Ovary (tissue), 10 donors: ENCODE measurements at places on chromosomes 5 and 9. TPM values are rescaled to one million over a fixed set of nuclear protein-coding genes. Genes with fewer than 3 reads are reported as not detected.

The CTSV gene
- 0.69 TPM for total RNA-seq

The ELOVL7 gene
- total RNA-seq, result 0.60 TPM

The TAF1L gene
- total RNA-seq, result not detected

The SHB gene
- total RNA-seq, result 9.3 TPM

The ARSI gene
- total RNA-seq, result 0.15 TPM

The SPINK5 gene
- total RNA-seq, result not detected

The CDH9 gene
- total RNA-seq, result not detected

The BAAT gene
- not detected for total RNA-seq

- peak; percentile 57 for DNase-seq
- peak overlapping the region; percentile 55 for H3K4me3 ChIP-seq
- no peaks in the 10 kb centered on the region for H3K36me3 ChIP-seq
- peak overlapping the region; percentile 0 for H3K27ac ChIP-seq
Measured at GRCh38 chr9:134136118-134136995, 475 bp downstream of the WDR5 start.

- DNase-seq, result no peak
- H3K4me3 ChIP-seq, result no peak overlapping the region
- H3K4me1 ChIP-seq, result no peaks in the 10 kb centered on the region
- no peaks in the 10 kb centered on the region for H3K36me3 ChIP-seq
- no peaks in the 10 kb centered on the region for H3K27me3 ChIP-seq
Measured at GRCh38 chr9:116899337-116900006, 212.4 kb downstream of the TRIM32 start.

DNA sequence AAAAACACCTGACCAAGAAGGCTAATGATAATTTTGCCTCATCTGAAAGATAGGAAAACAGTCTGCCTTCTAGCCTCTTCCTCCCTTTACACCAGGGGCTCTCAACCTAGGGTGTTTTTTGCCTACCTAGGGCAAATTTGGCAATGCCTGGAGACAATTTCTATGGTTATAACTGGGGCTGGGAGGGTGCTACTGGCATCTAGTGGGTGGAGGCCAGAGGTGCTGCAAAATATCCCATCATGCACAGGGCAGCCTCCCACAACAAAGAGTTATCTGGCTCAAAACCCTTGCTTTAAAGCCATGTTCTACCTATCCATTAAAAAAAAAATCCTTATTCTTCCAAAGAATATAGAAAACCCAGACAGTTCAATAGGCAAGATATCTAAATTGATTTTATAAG is 45.0 kb upstream of the NR3C1 start:
- H3K4me3 ChIP-seq, result no peak overlapping the region
- H3K36me3 ChIP-seq, result no peaks in the 10 kb centered on the region
- H3K27me3 ChIP-seq, result no peaks in the 10 kb centered on the region
- no peak overlapping the region for H3K27ac ChIP-seq
- no peak for DNase-seq

- peaks cover 8% of the 10 kb centered on the region for H3K4me1 ChIP-seq
- H3K4me3 ChIP-seq, result no peak overlapping the region
- H3K36me3 ChIP-seq, result no peaks in the 10 kb centered on the region
Measured at GRCh38 chr9:86971742-86972141, 24.4 kb upstream of the GAS1 start.

GRCh38 chr5:68886814-68887213 is 207.0 kb upstream of the SLC30A5 start:
- DNase-seq, result no peak
- H3K27me3 ChIP-seq, result no peaks in the 10 kb centered on the region
- no peaks in the 10 kb centered on the region for H3K4me1 ChIP-seq
- no peak overlapping the region for H3K4me3 ChIP-seq
- no peak overlapping the region for H3K27ac ChIP-seq

DNA sequence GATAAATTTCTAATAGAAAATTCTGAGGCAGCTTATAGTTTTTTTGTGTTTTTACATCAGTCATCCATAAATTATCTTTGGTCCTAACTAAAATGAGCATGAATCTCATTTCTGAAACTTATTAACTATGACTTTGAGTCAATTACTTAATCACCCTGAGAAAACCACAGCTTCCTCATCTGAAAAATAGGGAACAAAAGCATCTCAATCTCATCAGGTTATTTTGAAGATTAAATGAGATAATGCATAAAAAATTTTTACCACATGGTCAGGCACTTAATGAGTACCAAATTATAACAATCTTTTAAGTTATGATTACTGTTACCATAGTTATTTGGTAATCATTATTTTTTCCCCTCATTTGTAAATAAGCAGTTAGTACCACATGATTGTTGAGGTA is 279.1 kb downstream of the MAST4 start:
- H3K4me3 ChIP-seq, result no peak overlapping the region
- no peaks in the 10 kb centered on the region for H3K27me3 ChIP-seq
- no peaks in the 10 kb centered on the region for H3K36me3 ChIP-seq
- no peak for DNase-seq
- H3K4me1 ChIP-seq, result no peaks in the 10 kb centered on the region
- H3K27ac ChIP-seq, result no peak overlapping the region

- DNase-seq, result no peak
- H3K4me3 ChIP-seq, result no peak overlapping the region
- H3K27ac ChIP-seq, result no peak overlapping the region
- no peaks in the 10 kb centered on the region for H3K36me3 ChIP-seq
- H3K27me3 ChIP-seq, result no peaks in the 10 kb centered on the region
Measured at GRCh38 chr5:30347858-30348257, 845.6 kb upstream of the CDH6 start.

GRCh38 chr5:164002628-164003027 is 497.2 kb downstream of the MAT2B start:
- H3K27ac ChIP-seq, result no peak overlapping the region
- H3K4me3 ChIP-seq, result no peak overlapping the region
- no peaks in the 10 kb centered on the region for H3K4me1 ChIP-seq
- H3K36me3 ChIP-seq, result no peaks in the 10 kb centered on the region

DNA sequence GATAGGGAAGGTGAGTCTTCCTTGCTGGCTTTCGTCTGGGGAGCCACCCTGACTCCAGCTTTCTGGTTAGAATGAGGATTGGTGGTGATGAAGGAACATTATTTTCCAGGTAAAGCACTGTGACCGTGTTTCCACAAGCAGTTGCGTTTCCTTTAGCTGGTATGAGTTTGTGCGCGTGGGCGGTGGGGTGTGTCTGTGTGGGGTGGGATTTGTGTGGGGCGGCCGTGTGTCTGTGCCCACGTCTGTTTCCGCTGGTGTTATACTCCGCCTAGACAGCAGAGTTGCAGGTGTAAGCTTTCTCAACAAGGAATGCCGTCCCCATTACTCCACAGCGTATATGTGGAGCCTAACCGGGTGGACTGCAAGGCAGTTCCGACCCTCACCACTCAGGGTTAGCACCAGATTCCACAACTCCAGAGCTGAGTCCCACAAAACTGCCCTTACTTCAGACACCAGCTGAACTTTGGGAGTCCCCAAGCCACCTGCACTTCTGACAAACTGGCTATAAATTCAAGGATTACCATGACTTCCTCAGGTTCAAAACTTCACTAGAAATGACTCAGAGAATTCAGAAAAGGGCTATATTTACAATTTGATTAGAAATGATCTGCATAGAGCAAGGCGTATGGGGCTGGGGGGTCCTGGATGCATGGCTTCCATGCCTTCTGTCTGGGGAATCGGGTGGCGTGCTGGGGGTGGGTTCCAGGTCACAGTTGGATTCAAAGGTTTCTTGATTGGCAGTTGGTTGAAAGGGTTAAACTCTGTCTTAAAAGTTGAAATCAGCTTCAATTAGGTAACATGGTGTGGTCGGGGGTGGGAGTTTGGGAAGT is 29.8 kb downstream of the PROP1 start:
- no peaks in the 10 kb centered on the region for H3K36me3 ChIP-seq
- DNase-seq, result no peak
- H3K27me3 ChIP-seq, result no peaks in the 10 kb centered on the region
- peaks cover 1% of the 10 kb centered on the region for H3K4me1 ChIP-seq
- H3K27ac ChIP-seq, result no peak overlapping the region

DNA sequence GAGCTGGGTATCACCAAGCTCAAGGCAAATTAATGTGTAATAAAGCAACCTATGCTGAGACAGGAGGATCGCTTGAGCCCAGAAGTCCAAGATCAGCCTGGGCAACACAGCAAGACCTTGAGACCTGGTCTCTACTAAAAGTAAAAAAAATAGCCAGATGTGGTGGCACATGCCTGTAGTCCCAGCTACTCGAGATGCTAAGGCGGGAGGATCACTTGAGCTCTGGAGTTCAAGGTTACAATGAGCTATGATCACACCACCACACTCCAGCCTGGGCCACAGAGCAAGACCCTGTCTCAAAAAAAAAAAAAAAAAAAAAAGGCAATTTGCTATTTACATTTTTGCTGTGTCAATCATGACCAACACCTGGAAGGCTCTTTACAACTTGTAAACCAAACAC is 5.2 kb downstream of the STRBP start:
- no peak for DNase-seq
- no peaks in the 10 kb centered on the region for H3K4me1 ChIP-seq
- no peaks in the 10 kb centered on the region for H3K27me3 ChIP-seq
- H3K4me3 ChIP-seq, result no peak overlapping the region

DNA sequence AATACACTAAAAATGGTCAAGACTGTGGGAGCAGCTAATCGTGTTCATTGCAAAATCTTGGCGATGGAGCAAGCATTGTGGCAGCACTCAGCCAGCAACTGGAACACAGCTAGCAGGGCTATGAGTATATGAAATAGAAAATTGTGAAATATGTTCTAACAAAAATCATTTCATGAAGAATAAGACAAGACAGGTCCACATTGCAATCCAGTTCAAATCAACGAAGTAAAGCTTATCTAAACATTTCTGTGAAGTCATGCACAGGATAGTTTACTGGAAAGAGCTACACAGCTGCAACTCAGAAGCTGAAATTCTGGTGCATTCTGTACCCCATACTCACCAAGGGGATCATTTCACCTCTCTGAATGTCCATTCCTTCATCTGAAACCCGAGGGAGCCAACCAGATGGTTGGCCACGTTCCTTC is 5.3 kb upstream of the NFIL3 start:
- H3K4me1 ChIP-seq, result no peaks in the 10 kb centered on the region
- no peak overlapping the region for H3K27ac ChIP-seq
- no peak for DNase-seq
- H3K36me3 ChIP-seq, result no peaks in the 10 kb centered on the region
- no peaks in the 10 kb centered on the region for H3K27me3 ChIP-seq

DNA sequence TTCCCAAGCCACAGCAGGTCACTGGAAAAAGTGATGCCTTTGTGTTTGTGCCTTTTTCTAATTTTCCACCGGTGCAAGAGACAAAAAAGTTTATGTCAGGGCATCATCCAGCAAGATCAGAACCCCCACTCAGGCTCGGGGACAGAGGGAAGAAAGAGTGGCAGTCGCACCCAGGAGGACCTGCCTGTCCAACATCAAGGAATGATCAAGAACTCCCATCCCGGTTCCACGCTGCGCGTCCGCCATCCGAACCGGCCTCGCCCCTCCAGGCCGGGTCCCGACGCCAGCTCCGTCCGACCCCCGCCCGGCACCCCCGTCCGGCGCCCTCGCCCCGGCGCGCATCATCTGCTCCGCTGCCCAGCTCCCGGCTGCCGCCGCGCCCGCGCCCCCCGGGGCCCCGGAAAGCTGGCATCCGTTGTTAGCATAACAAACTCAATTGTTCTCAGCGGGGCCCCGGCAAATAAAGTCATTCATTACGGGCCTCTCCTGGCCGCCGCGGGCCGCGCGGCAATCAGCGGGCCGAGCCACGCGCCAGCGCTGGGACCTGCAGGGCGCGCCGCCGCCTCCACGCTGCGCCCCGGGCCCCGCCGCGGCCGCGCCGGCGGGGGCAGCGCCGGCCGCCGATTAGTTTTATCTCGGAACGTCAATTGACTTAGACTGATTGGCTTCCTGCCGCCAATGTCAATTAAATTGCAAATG is 48.1 kb downstream of the PAX5 start:
- no peaks in the 10 kb centered on the region for H3K36me3 ChIP-seq
- no peaks in the 10 kb centered on the region for H3K27me3 ChIP-seq
- DNase-seq, result no peak
- H3K4me1 ChIP-seq, result no peaks in the 10 kb centered on the region

DNA sequence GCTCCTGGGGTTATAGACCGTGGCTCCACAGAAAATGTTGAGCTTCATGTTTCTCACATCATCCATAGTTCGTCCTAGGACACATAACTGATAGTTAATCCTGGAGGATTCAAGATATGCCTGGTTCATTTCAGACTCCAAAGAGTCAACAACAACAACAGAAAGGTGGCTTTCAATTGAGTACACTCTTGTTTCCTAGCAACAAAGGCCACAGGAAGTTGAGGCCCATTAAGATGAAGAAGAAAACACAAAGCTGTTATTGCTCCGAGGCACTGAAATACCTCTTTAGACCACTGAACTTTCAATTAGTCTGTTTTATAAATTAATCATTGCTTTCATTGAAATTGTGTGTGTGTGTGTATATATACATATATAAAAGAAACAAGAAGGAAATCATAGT is 154.5 kb downstream of the YIPF5 start:
- H3K27ac ChIP-seq, result no peak overlapping the region
- H3K27me3 ChIP-seq, result no peaks in the 10 kb centered on the region
- H3K4me3 ChIP-seq, result no peak overlapping the region
- no peaks in the 10 kb centered on the region for H3K36me3 ChIP-seq
- no peak for DNase-seq

GRCh38 chr9:13110766-13111417 is 168.6 kb downstream of the MPDZ start:
- DNase-seq, result peak; percentile 44
- no peaks in the 10 kb centered on the region for H3K36me3 ChIP-seq
- H3K4me1 ChIP-seq, result no peaks in the 10 kb centered on the region
- H3K27ac ChIP-seq, result no peak overlapping the region
- no peak overlapping the region for H3K4me3 ChIP-seq

- H3K36me3 ChIP-seq, result no peaks in the 10 kb centered on the region
- H3K27ac ChIP-seq, result no peak overlapping the region
- no peak overlapping the region for H3K4me3 ChIP-seq
- no peaks in the 10 kb centered on the region for H3K27me3 ChIP-seq
- DNase-seq, result no peak
- no peaks in the 10 kb centered on the region for H3K4me1 ChIP-seq
Measured at GRCh38 chr5:67827541-67827940, 388.0 kb upstream of the PIK3R1 start.

DNA sequence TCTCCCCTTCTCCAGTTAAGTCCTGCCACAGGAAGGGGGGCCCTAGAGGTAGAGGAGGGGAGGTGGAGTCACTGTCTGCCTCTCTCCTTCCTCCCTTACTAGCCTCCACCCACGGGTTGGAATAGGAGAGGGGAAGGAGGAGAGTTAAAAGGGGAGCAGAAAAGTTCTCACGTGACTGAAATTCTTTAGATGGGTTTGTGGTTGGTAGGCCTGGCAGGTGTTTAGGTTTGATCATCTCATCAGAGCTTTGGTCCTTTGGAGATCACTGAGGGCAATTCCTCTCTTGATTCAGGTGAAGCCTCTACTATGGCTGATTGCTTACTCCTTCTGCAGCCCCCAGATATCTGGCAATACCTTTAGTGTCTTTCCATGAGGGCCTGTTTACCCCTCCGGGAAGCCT is 24.9 kb upstream of the C5orf63 start:
- no peak overlapping the region for H3K27ac ChIP-seq
- H3K4me1 ChIP-seq, result peaks cover 1% of the 10 kb centered on the region

DNA sequence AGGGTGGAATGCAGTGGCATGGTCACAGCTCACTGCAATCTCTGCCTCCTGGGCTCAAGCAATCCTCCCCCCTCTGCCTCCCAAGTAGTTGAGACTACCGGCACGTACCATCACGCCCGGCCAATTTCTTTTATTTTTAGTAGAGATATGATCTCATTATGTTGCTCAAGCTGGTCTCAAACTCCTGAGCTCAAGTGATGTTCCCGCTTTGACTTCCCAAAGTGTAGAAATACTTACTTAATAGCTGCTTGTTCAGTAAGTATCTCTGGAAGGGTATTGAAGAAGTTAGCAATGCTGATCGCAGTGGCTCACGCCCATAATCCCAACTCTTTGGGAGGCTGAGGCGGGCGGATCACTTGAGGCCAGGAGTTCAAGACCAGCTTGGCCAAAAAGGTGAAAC is 35.7 kb upstream of the PLIN2 start:
- no peak overlapping the region for H3K4me3 ChIP-seq
- no peaks in the 10 kb centered on the region for H3K27me3 ChIP-seq
- no peak for DNase-seq
- H3K4me1 ChIP-seq, result no peaks in the 10 kb centered on the region
- H3K36me3 ChIP-seq, result no peaks in the 10 kb centered on the region
- no peak overlapping the region for H3K27ac ChIP-seq
